Mesenteric fat pad (tissue), 1 donor: ENCODE measurements at places on chromosomes 7 and 10. TPM values are rescaled to one million over a fixed set of nuclear protein-coding genes. Genes with fewer than 3 reads are reported as not detected.

NPSR1 gene
- not detected for total RNA-seq

- no peak for DNase-seq
Measured at GRCh38 chr10:32984003-32984600, 26.1 kb upstream of the ITGB1 start.

PROSER2 gene
- 9.1 TPM for total RNA-seq

GRCh38 chr7:2068693-2069471 lies 163.9 kb downstream of the MAD1L1 start:
- no peak for DNase-seq

- no peak for DNase-seq
Measured at GRCh38 chr10:34437906-34438305, 377.2 kb downstream of the PARD3 start.
